ENCODE measurements at places on chromosomes 16 and 17. TPM values are rescaled to one million over a fixed set of nuclear protein-coding genes. Genes with fewer than 3 reads are reported as not detected.

DNA sequence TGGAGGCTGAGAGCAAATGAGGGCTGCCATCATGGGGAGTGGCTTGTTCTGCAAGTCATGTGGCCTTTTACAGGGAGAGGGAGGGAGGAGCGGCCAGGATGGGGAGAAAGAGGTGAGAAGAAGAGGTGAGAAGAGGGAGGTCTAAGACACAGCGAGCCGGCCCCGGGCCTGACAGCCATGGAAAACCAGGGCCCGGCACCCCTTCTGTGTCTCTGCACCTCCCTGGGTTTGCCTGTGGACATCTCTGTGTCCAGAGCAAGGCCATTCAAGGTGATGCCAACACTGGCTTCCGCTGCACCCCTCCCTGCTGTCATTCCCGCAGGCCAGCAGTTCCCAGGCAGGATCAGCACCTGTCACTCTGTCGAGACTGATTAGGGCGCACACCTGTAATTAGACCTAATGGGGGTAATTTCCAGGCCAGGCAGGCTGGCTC is 75.6 kb downstream of the MGAT5B start:
- no peak for DNase-seq

DNA sequence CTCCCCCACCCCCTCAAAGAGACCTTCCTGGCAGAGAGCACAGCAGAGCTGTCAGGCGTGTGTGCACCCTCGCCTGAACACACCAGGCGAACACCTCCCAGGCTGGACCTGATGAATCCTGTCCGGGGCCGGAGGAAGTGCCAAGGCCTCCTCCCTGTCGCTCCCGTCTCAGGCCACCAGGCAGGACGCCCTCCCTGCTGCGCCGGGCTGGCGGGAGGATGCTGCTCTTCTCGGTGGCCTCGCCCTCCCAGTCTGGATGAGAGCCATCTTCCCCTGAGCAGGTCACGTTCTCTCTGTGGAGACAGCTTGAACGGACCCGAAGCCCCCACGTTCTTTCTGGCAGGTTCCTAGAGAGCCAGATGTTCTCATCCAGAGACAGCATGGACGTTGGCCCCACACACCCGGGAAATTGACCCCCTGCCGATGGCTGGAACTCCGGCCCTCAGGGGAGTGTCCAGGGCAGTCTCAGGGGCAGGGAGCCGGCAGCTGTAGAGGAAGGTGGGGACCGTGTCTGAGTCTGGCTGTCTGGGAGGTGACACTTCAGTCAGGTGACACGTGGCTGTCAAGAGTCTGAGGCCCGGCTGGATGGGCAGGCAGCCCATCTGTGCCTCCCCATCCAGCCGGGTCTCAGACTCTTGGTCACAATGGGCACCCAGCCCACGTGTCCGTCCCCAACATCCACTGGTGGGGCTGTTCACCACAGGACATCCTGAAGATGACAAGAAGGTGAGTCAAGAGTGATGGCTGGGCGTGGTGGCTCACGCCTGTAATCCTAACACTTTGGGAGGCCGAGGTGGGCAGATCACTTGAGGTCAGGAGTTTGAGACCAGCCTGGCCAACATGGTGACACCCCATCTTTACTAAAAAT is 5.0 kb upstream of the TIMP2 start:
- no peak for DNase-seq

GRCh38 chr16:74747716-74748615 is 26.7 kb downstream of the FA2H start:
- no peak for DNase-seq

- no peak for DNase-seq
Measured at GRCh38 chr16:15976225-15976812, 26.9 kb downstream of the ABCC1 start.

- DNase-seq, result no peak
Measured at GRCh38 chr16:73025856-73026210, 22.1 kb downstream of the ZFHX3 start.

DNA sequence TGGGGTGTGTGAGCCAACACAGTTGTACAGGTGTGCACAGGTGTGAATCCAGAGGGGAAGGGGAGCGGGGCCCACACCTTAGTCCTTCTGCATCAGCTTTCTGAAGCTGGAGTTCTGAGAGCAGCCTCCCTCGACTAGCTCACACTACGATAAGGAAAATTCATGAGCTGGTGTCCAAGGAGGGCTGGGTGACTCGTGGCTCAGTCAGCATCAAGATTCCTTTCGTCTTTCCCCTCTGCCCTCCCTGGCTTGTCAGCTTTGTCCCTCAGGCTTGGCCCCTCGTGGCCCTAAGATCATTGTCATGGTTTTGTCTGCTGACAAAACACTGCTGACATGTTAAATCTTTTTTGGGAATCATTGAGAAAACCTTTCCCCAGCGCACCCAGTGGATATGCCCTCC is 47.5 kb downstream of the OR1D5 start:
- DNase-seq, result no peak

DNA sequence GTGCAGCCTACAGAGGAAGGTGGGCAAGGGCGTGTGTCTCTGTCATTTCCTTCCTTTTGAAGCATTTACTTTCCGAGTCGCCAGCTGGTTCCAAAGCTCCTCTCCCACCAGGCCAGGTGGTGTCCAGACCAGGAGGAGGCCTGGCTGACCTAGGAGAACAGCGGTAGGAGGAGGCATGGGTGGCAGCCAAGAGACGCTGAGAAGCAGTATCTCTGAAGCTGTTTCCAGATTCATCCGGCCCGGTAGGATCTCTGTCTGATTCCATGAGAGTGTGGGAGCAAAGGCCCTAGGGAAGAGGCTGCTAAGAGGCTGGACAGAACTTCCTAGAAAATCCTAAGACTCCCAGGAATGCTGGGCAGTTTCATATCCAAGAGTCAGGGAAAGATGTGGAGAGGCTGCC is 20.3 kb downstream of the MEOX1 start:
- no peak for DNase-seq

- DNase-seq, result no peak
Measured at GRCh38 chr16:73565925-73566324, 518.0 kb upstream of the ZFHX3 start.

Gene SLX1B
- total RNA-seq, result 51.6 TPM

Measured in activated CD8-positive, alpha-beta memory T cell treated with anti-CD3 and anti-CD28 coated beads, Interleukin-2, amount 10 ng/mL, durations not matched to agents 7 days and 5 days (primary cell).